ENCODE measurements at places on chromosomes 12 and 14.

DNA sequence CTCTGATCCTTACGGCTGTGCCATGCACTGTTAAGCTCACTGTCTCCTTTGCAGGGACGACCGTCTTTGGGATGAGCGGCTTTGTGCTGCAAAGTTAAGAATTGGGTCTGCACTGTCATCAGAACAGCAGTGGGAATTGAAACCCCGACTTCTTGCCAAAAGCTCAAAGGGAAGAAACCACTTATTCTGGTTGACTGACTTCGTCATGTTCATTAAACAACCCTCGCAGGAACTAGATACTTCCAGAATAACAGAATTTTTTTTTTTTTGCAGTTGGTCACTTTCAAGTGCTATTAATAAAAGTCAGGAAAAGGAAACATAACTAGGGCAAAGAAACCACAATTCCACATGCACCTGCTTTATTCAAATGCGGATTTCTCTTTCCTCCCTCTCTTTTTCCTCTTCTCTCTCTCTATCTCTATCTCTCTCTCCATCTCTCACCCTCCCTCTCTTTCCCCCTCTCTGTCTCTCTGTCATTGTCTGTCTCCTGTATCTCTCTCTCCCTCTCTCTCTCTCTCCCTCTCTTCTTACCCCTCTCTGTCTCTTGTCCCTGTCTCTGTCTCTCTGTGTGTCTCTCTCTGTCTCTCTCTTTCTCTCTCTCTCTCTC is 12.3 kb upstream of the GLT1D1 start:
- DNase-seq, result no peak

GRCh38 chr14:73208846-73209245 is 28.5 kb upstream of the PAPLN start:
- no peak for DNase-seq

GRCh38 chr12:123286652-123287373 is 15.2 kb upstream of the CDK2AP1 start:
- DNase-seq, result no peak

DNA sequence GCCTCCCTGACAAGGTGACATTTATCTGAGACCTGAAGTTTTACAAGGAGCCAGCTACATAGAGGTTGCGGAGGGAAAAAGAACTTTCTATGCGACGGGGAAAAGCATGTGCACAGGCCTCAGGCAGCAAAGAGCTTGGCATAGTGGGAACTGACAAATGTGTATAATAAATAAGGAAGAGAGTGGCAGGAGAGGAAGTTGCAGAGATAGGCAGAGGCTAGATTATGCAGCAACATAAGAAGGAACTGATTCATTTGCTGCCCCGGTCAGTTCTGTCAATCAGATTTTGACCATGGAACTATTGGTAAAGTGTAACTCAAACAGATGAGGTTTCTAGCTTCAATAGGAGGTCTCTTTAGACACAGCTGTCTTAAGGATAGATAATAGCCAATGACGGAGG is 33.7 kb upstream of the RIC8B start:
- no peak for DNase-seq

- DNase-seq, result no peak
Measured at GRCh38 chr12:85642808-85643207, 193.4 kb downstream of the RASSF9 start.

DNA sequence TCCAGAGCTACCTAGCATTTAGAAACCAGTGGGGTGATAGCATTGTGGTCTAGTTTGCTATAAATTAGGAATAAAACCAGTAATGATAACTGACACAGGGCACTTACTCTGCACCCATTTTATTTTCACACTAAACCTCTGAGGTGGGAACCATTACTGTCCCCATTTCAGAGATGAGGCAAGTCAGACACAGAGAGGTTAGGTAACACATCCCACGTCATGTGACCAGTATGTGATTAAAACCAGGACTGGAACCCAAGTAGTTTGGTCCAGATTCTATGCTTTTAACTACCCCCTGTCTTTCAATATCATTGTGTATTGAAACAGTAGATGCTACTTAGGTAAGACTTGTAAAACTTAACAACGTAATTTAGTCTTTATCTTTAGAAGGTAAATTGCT is 110.2 kb downstream of the PLXNC1 start:
- no peak for DNase-seq

- DNase-seq, result no peak
Measured at GRCh38 chr14:31967669-31967975, 109.5 kb upstream of the ARHGAP5 start.

- no peak for DNase-seq
Measured at GRCh38 chr12:53510181-53510812, 3.0 kb upstream of the NPFF start.

DNA sequence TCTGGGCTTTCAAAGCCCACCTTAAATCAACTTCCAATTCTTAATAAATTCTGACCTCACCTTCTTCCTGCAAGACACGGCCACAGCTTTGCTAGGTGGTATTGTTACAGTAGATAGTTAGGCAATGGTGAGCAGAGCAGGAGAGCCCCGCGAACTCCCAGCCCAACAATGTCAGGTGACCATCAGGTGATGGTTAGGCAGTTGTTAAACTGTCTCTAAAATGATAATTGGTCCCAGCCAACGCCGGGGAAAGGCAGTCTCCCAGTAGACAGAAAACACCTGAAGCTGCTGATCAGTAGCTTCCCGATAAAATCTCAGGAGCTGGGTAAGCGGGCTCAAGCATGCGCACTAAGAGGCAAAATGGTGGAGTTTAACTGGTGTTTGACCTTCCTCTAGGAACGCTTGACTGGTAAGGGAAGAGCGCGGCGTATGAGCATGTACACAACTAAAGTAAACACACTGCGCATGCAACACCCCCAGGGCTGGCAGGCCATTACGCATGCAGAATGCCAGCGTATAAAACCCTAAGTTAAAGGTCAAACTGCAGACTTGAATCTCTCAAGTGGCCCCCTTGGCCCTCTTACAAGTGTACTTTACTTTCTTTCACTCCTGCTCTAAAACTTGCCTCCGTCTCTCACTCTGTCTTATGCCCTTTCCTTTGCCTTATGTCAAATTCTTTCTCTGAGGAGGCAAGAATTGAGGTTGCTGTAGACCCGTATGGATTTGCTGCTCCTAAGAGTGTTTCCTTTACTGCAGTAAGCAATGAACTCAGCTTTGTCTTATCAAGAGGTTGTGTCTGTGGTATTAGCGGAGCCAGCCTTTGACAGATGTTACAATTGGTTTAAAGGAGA is 113.5 kb downstream of the C12orf75 start:
- no peak for DNase-seq

DNA sequence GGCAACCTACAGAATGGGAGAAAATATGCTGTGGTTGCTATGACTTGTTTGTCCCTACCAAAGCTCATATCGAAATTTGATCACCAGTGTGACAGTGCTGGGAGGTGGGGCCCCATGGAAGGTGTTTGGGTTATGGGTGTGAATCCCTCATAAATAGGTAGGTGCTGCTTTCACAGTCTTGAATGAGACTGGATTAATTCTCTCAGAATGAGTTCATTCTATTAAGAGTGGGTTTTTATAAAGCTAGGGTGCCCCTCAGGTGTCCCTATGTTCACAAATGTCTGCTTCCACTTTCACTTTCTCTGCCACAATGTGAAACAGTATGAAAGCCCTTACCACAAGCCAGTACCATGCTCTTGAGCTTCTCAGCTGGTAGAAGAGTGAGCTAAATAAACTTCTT is 133.5 kb downstream of the CPNE8 start:
- DNase-seq, result no peak

- DNase-seq, result peak; percentile 78
Measured at GRCh38 chr14:106372870-106373652, 846.7 kb downstream of the TMEM121 start.

DNA sequence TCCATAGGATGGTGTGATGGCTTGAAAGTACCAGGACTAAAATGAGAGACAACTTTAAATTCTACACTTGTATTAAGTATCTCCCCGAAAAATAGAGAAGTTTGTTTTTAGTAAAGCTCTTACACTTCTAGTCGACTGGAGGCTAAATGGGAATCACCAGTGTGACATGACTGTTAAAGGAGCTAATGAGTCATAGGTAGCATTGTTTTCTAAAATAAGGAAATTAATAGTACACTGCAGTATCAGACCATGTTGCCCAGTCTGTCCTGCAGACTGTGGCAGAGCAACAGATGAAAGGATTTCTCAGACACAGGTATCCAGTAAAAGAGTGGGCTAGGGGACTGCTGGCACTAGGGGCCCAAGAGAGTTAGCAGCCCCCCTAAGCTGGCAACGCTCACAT is 140.1 kb downstream of the TMEM117 start:
- DNase-seq, result no peak

GRCh38 chr12:32062881-32063280 is 43.8 kb upstream of the BICD1 start:
- no peak for DNase-seq

GRCh38 chr12:10847744-10848143 is 1.5 kb downstream of the PRR4 start:
- no peak for DNase-seq

DNA sequence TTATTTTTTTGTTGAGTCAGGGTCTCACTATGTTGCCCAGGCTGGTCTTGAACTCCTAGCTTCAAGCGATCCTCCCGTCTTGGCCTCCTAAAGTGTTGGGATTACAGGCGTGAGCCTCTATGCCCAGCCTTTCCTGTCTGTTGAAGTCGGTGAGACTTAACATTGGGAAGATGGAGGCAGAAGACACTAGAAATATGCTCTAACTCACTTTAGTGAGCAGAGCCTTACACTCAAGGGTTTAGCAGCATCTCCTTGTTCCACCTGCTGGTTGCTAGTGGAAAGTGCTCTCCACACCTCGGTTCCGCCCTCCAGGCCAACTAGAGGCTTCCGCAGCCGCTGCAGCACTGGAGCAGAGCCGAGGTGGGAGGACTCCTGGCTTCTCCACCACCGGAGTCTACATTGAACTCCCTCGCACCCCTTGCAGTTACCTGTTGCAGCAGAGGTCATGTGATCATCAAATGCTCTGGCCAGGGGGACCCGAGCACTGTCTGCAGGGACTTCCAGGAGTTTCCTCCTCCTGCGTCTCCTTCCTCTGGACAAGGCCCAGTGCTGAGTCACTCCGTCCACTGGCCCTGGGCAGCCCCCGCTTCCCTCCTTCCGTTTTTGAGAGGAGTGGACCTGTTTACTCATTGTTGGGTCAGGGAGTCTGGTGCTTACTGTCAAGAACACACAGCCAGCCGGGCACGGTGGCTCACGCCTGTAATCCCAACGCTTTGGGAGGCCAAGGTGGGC is 9.4 kb upstream of the HVCN1 start:
- DNase-seq, result peak; percentile 61

DNA sequence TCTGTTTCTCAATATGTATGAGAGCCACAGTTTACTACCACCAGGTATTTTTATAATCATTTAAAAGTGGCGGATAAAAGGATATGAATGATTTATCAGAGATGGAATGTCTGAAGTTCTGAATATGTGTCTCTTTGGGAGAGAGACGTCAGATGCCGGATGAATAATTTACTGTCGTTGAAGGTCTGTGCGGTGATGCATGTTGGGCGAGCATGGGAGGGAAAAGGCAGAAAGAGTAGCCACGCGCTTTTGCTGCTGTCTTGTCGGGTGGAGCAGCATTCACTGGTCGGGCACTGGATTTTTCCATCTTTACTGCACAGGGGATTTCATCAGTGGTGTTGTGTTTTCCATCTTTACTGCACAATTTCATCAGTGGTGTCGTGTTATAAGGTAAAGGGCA is 65.6 kb downstream of the SYNE2 start:
- no peak for DNase-seq

DNA sequence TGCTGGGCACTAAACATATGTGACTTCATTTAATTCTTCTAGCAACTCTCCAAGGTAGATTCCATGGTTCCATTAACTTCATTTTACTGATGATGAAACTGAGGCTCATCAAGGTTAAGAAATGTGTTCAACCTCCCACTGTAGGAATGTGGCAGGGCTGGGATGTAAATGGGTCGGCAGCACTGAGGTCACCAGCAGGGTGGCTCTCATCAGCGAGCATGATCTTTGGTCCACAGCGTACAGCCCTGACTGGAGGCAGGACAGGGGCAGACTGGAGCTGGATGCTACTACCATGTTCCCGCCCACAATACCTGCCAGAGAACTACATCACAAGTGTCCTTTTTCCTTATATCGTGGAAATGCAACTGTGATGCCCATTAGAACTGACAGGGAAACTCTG is 4.6 kb downstream of the APPL2 start:
- no peak for DNase-seq

DNA sequence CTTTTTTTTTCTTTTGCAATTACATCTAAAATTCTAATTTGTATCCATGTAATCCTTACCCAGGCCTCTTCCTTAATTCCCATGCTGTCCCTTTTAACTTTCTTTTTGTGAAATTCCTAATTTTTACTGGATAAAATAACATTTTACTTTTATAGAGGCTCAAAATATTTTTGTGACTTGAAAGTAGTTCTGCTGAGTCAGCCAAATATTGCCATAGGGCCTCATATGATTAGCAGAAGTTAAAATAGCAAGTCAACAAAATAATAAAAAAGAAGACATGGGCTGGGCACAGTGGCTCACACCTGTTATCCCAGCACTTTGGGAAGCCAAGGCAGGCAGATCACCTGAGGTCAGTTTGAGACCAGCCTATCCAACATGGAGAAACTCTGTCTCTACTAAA is 2.0 kb downstream of the C3AR1 start:
- no peak for DNase-seq

- DNase-seq, result no peak
Measured at GRCh38 chr12:97672870-97673269, 210.3 kb downstream of the RMST start.

GRCh38 chr12:208813-209212 is 5.1 kb downstream of the SLC6A12 start:
- no peak for DNase-seq

GRCh38 chr12:128690641-128691040 is 133.1 kb downstream of the SLC15A4 start:
- no peak for DNase-seq

DNA sequence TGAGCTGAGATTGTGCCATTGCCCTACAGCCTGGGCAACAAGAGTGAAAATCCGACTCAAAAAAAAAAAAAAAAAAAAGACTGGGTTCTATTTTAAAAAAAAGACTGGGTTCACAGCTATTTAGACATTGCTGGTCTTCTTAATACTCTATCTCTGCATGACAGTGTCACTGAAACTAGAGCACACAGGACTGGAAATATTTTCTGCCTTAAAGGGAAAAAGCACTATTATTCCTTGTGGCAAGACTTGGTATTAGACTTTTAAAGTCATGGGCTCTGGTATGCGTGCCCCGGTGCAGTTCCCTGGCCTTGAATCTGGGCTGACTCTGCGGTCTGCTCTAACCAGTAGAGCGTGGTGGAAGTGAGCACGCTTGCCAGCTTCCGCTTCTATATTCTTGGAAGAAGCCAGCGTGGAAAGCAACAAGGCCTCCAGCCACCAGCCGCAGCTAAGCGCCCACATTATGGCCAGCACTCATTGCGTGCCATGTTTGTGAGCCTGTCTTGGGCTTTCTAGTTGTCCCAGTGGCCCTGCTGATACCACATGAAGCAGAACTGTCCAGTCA is 31.3 kb downstream of the PRKAB1 start:
- DNase-seq, result no peak

DNA sequence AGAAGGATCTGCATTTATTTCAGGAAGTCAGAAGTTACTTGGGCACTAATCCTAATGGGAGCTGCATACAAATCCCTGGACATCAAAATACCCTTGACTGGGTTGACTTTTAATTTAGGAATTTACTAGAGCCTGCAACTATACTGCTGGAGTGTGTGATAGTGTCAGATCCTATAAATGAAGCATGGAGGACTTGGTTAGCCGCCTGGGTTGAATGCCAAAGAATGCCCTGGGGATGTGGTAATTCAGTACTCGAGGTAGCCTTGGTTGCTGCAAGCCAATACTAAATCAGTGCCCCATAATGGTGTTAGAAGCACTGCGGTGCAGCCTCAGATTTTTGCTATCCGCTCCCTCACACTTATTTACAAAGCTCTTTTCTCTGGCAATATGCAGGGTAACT is 184.9 kb downstream of the CAPZA3 start:
- DNase-seq, result no peak

GRCh38 chr12:70091021-70091521 is 152.2 kb upstream of the CNOT2 start:
- DNase-seq, result no peak

All from stimulated activated CD4-positive, alpha-beta T cell treated with anti-CD3 and anti-CD28 coated beads, Interleukin-4, amount 100 ng/mL, for 4 hours (primary cell).